ENCODE measurements at places on chromosomes 2 and 18.

DNA sequence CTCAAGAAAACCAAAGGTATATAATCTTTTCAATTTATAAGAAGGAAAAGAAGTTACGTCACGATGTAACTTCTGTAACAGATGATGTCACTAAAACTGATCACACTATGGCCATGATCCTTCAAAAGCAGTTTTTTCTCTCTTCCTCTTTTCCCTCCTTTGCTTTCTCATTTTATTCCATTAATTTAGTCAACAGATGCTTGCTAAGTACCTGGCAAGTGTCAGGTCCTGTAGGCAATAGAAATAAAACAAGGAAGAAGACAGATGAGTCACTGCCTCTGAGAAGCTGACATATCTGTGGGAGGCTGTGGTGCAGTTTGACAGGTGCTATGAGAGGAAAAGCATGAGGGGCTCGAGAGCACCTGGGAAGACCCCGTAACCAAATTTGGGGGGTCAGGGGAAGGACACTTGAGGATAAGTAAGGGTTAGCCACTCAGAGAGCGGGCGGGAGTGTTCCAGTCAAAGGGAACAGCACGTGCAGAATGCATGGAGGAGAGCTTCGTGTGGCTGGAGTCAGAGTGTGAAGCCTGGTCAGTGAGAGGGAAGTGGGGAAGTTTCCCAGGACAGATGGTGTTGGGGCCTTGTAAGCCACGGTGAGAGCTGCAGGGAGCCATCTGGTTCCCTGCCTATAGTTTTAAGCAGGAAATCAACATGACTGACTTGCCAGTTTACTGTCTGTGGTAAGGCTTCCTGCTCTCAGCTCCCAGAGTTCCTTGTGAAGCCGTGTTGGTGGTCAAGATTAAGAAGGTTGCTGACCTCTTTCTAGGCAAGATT lies 198.8 kb upstream of the FOSL2 start:
- no peak for DNase-seq

- peak; percentile 53 for DNase-seq
Measured at GRCh38 chr18:13216092-13216582, 2.4 kb upstream of the LDLRAD4 start.

GRCh38 chr2:37622450-37623100 lies 48.9 kb downstream of the CDC42EP3 start:
- DNase-seq, result no peak

DNA sequence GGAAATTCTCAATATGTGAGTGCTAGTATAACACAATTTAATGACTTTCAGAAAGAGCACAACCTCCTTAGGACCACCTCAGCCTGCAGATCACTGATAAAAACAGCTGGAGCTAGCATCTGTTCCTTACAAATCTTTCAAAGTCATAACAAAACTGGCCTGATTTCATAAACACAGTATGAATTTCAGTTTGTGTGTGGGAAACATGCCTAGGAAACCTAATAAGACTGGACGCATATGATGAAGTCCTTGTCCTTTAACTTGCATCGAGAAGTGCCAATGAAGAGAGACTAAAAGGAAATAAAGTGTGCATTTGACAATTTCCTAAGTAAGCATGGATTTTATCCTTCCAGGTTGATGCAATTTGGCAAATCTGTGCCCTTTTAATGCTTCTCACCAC lies 74.1 kb upstream of the KLHL14 start:
- DNase-seq, result no peak

- no peak for DNase-seq
Measured at GRCh38 chr18:26655525-26656430, 107.4 kb upstream of the KCTD1 start.

- DNase-seq, result no peak
Measured at GRCh38 chr18:63000839-63001238, 285.5 kb downstream of the PHLPP1 start.

DNA sequence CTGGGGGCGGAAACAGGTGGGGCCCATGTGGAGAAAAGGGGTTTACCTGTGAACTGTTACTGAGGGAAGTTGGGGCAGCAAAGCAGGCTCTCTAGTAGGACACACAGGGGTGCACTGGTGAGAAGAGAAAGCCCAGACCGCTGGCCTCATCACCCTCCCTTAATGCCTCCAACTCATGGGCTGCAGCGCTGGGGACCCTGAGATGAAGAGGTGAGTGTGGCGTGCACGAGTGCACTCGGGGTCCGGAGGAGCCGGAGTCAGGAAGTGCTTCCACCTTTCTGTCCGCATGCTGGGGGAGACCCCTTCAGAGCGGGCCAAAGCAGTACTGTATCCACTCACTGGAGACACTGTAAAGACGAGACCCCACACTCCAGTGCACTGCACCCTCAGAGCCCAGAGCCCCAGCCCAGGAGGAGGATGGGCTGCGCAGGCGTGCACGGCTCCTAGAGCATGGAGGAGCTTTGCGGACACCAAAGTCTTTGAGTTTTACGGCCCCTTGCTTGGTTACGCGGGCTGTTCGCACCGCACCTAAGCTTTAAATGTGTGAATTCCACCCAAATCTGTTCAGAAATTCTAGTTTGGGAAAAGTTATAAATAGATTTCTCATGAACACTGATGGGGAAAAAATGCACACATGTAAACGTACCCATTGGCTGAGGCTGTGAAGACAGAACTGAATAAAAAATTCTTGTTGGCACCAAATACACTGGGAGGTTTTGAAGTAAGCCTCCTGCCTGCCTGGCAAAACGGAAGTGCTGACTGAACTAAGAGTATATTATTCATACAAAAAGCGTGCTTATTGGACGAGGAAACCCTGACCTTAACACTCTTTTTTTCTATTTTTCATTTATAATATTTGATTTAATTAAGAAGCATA lies 45.4 kb upstream of the PPP4R1 start:
- DNase-seq, result no peak

GRCh38 chr2:112032224-112032586 lies 22.9 kb upstream of the TMEM87B start:
- DNase-seq, result no peak
